ENCODE measurements at places on chromosomes 1 and 21.

DNA sequence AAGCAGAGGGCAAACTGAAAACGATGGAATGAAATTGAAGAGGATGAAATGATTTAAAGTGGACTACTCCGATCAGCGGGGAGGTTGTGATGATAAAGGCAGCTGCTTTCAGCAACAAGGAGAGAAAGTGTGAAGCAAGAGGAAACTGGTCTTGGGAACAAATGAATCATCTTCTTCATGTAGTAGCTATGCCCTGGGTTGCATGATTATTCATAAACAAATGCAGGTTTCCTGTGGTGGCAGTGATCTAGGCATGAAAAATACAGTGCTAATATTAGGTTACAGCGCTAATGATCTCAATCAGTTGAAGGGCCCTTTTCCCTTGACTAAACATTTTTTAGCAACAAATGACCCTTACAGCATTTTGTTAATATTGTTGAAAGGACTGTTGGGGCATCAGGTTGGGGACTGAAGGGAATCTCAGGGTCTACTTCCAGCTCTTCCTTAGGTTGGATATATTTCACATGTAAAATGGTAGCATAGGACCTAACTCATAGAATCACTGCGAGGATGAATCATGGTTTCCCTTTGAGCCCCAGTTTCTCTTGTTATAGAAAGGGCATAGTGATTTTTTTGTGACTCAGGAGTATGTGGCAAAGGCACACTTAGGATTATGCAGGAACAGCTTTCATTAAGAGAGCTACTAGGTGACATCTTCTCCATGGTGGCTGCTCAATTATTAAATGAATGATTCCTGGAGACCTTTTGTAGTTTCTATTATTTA, 1.9 kb upstream of the ZFYVE9 start:
- no peak for DNase-seq

DNA sequence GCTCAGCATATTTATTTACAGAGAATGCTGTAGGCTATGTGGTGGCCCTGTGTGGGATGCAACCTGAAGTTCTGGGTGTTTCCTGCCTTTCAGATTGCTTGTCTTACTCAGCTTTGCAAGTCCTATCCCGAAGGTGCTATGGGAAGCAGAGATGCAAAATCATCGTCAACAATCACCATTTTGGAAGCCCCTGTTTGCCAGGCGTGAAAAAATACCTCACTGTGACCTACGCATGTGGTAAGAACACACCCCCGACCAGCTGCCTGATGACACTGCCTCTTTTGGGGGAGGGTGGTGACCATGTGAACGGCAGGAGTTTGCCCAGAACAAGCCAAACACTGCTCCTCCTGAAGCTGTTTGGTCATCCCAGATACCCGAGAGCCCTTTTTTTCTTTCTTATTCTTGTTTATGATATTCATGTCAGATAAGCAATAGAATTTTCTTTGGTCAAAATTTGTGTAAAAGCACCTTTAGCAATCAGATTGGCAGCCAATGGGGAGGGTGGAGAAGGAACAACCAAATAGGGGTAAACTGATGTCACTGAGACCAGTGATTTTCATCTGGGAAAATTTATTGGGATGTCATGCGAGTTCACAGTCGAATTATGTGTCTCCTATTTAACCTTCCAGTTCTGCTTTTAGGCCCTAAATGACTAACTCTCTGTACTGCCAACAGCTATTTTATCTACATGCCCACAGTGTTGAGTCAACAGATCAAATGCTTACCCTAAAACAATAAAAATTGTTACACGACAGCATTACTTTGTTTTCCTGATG, 82.6 kb downstream of the EVA1C start:
- no peak for DNase-seq

DNA sequence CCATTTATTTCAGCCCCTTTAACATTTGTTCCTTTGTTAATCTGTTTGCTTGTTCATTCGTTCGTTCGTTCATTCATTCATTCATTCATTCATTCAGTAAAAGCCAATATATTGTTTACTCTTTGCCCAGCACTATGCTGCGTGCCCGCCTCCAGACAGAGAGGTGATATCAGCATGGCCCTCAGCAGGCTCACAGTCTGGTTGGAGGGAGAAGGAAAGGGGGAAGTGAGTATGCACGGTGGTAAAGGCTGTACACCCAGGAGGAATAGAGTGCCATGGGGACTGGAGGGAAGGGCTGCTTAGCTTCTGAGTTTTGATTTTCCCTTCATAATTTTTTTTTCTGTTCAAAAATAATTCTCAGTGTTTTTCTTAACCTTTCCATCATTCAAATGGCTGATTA, 144.7 kb downstream of the NOS1AP start:
- DNase-seq: no peak

GRCh38 chr1:147640553-147641165, 29.7 kb downstream of the ACP6 start:
- DNase-seq: peak; percentile 69

GRCh38 chr1:176460544-176461336, 2.2 kb upstream of the PAPPA2 start:
- no peak for DNase-seq

DNA sequence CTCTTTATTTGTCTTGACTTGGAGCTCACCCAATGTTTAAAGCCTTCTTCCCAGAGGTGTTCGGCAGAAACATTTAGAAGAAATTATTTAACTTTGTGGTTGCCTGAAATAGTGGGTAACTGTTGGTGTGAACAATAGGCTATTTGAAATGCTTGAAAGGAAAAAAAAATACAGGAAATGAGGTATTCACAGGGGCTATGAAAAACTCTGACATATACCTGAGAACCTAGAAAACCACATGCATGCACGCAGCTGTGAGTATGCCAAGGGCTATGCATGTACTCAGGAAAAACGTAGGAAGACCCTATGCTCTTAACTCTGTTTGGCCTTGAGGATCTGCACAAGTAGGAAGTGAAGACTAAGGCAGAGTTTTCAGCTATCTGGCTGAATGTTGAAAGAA, 16.4 kb upstream of the RNF186 start:
- DNase-seq: no peak

GRCh38 chr1:10733474-10734366, 62.7 kb downstream of the CASZ1 start:
- DNase-seq: no peak

All from activated T-helper 1 cell treated with anti-CD3 and anti-CD28 coated beads, Interleukin-2, amount 50 U/mL, for 16 hours (primary cell).